ENCODE measurements at places on chromosomes 3 and 15.

- no peak for DNase-seq
These were observed 432.4 kb upstream of the ATP10A start for GRCh38 chr15:26295336-26296085.

GRCh38 chr3:40976241-40976640 lies 223.1 kb upstream of the CTNNB1 start:
- DNase-seq, result no peak

GRCh38 chr3:178518660-178519396 lies 17.4 kb upstream of the KCNMB2 start:
- DNase-seq, result peak; percentile 31

DNA sequence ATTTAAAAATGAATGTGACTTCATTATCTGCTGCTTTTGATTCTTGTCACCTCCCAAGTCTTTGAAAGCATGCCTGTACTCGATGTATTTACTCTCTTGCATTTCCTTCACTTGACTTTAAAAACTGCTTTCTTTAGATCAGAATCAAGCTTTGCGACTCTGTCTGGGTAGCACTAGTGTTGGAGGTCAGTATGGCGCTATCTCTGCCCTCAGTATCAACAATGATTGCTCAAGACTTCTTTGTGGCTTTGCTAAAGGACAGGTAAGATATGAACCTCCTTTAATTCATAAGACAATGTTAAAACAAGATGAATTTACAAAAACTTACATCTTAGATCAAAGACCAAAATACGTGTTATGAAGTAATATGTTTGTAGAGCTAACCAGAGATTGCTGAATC lies 37.0 kb downstream of the VPS8 start:
- DNase-seq, result no peak

DNA sequence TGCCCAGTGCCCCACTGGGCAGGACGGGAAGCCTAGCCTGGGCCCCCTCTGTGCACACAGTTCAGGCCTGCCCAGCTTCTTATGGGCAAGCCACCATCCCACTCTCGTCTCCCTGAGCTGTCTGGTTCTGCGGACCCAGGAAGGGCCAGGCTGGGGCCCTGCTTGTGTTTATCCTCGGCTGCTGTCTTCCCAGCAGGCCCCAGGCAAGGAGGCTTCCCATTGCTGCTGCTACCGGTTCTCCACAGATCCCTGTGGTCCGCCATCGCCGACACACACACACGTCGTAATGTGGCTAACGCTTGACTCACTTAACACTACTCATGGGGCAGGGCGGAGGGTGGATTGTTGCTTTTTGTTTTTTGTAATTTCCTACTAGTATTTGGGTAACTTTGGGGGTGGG lies 52.4 kb upstream of the SLC6A1 start:
- no peak for DNase-seq

DNA sequence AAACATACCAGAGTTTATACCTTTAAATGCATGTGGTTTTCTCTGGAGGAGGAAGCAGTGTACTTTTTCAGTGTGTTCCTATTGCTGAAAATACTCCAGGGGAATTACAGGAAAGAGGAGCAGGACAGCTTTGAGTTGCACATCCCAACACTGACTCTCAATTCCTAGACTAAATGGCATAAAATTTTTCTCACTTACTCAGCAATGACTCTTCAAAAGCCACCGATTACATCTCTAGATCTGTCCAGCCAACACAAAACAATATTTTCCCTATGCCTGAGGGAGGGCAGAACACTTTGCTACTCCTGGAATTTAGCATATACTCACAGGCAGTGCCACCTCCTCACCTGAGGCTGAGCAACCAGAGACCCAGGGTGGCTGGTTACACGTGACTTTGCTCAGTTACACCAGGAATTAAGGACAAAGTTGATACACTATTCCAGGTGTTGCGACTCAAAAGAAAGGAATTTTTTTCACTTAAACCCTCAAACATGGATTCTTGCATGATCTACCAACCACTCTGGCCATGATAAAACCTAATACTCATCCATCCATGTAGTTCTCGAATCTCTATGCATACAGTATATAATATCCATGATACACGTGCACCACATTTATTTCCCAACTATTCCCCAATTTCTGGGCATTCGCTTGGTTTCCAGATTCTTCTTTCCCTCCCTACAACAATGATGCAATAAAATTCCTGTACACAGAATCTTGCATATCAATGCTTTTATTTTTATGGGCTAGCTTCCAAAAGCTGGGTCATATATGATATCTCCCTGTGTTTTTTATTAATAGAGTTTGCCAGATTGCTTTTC lies 194.6 kb downstream of the THRB start:
- DNase-seq, result no peak

DNA sequence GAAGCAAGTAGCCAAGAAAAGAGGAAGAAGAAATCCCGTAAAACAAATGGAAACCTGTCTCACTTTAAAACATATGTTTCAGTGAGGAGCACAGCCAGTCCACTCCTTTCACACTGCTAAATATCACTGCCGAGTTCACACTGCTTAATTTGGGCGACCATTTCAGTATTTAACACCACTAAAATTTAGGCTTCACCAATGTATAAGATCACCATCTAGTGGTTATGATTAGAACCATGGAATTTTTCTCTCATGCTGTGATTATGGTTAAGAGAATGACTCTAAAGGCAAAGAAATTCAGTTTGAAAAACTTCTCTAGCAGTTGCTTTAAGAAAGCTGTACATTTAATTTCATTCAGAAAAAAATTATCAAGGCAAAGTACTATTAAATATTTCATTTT lies 16.6 kb downstream of the SLC4A7 start:
- DNase-seq, result no peak

DNA sequence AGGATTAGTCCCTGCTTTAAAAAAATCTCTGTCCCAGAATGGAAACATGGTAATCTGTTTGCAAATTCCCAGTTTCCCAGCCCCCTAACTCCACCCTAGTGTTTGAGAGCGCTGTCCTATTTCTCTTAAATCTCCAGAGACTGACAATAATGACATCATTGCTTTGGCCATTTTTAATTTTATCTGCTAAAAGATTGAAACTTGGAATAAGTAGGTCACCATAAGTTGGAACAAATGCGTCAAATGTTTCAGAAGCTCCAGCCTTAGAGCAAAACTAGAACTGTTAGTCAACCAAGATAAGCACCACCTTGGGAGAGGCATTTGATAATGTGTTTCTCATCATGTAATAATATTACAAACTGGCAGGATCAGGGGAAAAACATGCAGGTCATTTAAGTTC lies 25.7 kb upstream of the MB21D2 start:
- DNase-seq, result peak; percentile 25

- no peak for DNase-seq
These were observed 90.4 kb downstream of the ISL2 start for GRCh38 chr15:76426941-76427340.

DNA sequence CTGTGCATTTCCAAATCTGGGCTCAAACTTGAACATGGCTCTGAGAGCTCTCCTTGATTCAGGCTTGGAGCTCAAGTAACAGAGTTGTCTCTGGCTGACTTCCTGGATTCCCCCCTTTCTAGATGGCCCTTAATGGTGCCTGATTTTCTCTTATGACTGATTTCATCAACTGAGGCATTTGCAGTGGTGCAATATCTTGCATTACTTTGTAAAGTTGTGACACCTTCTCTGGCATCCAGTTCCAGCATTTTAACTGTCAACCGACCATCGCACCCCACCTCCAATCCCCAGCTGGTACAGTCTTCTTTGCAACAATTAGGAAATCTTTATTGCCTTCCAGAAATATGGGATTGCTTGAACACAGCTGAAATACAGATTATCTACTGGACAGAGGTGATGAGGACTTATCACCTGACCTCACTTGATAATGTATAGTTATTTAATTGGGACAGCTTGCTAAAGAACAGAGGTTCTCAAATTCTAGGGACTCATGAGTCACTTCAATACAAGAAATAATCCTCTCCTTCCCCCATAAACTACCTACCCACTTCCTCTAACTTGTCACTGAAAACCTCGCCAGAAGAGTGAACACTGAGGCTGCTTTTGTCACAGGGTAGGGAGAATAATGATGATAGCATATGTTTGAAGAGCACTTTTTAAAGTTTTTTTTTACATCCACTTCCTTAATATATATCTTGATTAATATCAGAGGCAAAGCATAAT lies 41.8 kb downstream of the FILIP1L start:
- no peak for DNase-seq

- DNase-seq, result no peak
These were observed 24.0 kb downstream of the THSD4 start for GRCh38 chr15:71139241-71139640.

DNA sequence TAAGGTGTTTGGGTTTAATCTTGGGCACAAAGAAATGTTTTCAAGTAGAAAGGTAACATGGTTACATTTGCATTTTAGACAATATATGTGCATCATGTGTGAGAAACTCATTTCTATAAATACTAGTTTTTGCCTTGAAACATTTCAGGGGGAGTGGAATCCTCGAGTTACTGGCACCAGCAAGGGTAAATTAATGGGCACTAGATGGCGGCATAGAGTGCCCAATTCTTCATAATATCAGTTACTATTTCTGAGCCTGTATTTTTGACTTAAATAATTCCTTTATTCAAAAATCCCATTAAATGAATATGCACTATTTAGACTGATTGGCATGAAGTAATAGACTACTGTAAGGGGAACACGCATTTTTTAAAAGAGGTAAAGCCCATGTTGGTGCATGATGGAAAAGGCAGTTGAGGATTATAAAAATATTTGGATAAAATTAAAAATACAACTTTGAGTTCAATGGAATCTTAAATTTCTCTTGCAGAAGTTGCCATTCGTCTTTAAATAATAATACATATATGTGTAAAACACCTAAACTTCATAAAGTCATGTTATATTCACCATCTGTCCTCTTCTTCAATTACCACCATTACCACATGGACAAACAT lies 106.3 kb downstream of the ZBTB20 start:
- DNase-seq, result peak; percentile 29
